ENCODE measurements at places on chromosomes 11 and 22. TPM values are rescaled to one million over a fixed set of nuclear protein-coding genes. Genes with fewer than 3 reads are reported as not detected.

Gene KCNJ1
- total RNA-seq, result 0.23 TPM

Gene LRRC74B
- total RNA-seq, result 0.46 TPM

Gene DENND5A
- 198 TPM for total RNA-seq

Gene SERGEF
- 60.0 TPM for total RNA-seq

Gene SMIM35
- under 0.01 TPM for total RNA-seq
